CD4-positive, alpha-beta T cell treated with Interleukin-2 at 100 ng/mL for 4 hours (primary cell): ENCODE measurements at places on chromosomes 3 and 15.

- no peak for DNase-seq
Observed at GRCh38 chr3:38446085-38446686, 7.5 kb upstream of the ACVR2B start.

GRCh38 chr3:34504366-34504765, 705.9 kb downstream of the PDCD6IP start:
- DNase-seq = no peak

GRCh38 chr15:44207643-44208042, 12.6 kb upstream of the FRMD5 start:
- no peak for DNase-seq

GRCh38 chr3:116384717-116385116, 60.6 kb downstream of the LSAMP start:
- DNase-seq = no peak

- no peak for DNase-seq
Observed at GRCh38 chr3:193569119-193569518, 14.4 kb upstream of the ATP13A4 start.

DNA sequence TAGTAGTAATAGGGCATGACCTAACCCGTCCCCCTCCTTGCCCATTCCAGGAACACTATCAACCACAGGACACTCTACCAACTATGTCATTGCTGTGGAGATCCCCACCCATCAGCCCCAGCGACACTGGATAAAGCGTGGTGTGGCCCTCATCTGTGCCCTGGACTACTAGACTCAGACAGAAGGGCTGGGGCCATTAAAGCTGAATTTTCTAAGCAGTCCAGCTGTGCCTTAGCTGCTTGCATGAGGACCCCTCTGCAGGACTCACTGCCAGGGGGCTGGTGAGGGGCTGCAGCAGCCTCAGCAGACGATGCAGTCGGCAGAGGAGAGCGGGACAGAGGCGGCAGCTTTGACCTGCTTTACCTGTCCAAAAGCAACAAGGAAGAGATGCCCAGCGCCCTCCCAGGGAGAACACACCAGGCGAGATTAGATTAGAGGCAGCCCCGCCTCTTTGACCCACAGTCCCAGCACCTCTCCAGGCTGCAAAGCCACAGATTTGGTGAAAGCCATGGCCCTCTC, 44.6 kb downstream of the SEMA3G start:
- DNase-seq = no peak

DNA sequence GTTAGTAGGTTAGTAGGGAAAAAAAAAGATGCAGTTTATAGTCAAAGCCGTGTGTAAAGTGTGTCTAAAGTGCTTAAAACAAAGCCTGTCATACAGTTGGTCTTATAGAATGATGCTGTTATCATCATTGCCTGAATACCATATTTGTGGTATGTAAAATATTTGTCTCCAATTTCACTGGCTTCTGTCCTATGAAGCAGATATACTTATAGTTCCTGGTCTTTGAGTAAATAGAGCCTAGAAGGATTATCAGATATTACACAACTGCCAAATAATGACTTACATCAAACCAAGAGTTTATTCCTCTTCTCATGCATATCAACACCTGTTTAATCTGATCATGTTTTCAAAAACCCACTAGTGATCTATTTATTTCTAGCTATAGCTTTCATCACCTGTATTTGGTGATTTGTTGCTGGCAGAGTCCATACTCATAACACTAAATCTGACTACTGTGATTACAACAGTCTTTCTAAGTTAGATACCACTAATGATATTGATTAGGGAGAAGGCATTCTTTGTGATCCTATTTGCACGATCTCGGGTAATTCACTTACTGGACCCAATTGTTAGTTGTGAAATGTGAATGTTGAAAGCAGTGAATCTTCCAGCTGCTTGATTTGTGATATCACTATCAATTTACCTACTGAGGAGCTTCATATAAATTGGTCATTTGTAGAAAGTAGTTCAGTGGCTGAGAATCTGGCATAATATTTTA, 413.7 kb downstream of the LPP start:
- DNase-seq = no peak

DNA sequence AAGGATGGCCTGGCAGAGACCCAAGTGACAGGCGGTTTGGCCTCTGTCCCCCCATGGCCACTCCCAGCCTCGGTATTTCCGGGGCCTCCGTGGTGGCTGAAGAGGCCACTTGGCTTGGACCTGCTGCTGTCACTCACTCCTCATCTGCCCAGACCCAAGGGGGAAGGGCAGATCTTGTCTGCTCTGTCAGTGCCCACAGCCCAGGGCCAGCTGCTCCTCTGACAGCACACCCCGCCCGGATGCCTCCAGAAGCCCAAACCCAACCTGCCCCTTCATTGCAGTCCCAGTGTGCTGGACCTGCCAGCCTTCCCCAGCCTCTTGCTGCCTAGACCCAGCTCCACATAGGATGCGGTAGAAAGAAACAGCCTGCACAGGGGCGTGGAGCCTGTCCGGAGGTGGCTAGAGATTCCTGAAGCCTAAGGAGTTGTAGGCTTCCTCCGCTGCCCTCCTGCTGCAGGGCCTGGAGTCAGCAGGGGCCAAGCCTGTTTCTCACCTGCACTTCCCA, 52.0 kb downstream of the MAGEF1 start:
- no peak for DNase-seq

GRCh38 chr15:63244399-63244798, 33.0 kb upstream of the APH1B start:
- DNase-seq = no peak

GRCh38 chr3:51931756-51932155, 9.9 kb downstream of the RRP9 start:
- no peak for DNase-seq

DNA sequence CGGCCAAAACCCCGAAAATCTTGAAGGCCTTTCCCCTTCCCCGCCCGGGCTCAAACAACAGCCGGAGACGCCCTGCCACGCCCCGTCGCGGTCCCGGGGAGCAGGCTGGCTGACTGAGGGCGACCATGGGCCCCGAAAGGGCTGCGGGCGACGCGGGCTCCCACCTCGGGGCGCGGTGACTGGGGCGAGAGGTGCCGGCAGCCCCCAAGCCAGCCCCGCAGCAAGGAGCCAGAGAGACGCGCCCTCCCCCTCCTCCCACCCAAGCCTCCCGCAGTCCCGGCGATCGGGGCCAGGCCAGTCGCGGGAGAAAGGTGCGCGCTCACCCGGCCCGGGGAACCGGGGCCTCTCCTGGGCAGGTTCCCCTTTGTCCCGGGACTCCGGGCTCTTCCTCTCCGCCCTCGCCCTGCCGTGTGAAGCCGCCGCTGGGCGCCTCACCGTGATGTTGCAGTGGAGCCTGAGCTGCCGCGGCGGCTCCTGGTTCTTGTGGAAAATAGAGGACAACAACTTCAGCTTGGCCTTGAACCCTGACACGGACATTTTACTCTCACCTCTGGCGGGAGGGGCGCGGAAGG, 30.6 kb upstream of the ZSCAN2 start:
- peak; percentile 51 for DNase-seq

GRCh38 chr3:172283841-172284357, 164.4 kb downstream of the GHSR start:
- no peak for DNase-seq

- DNase-seq = no peak
Observed at GRCh38 chr15:47516558-47516957, 200.7 kb upstream of the SEMA6D start.

GRCh38 chr15:69462030-69462492, 9.4 kb downstream of the RPLP1 start:
- no peak for DNase-seq

GRCh38 chr15:88690331-88690730, 51.5 kb downstream of the ISG20 start:
- no peak for DNase-seq

DNA sequence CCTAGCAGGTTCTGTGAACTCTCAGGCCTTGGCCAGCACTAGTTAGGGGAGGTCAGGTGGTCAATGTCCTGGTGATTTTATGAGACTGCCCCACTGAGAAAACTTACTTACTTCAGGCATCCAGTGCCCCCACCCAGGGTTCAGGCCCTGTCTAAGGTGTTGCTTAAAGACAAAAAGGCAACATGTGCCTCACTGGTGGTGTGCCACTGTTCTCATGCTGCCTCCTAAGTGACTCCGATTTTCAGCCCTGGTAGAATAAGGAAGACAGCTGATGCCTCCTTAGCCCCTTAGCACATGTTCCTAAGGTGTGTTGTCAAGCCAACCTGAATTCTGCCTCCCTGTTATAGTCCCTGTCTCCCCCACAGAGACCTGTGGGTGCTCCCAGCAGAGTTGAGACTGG, 5.3 kb downstream of the RBM15B start:
- DNase-seq = no peak

DNA sequence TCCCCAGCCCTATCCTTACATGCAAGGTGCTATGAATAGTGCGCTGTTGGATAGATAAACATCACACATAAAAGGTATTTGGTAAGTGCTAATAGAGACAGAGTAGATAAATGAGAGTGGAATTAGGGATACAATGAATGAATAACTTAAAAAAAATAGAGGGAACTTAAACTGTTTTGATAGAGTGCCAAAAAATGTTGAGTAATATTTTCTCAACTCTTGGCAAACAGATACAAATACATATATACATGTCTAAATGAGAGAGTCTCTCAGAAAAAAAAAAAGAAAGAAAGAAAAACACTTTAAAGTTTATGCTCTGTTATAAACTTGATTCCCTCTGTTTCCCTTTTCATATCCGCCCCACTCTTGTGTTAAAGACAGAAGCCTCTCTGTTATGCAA, 667.4 kb downstream of the ROBO2 start:
- no peak for DNase-seq

DNA sequence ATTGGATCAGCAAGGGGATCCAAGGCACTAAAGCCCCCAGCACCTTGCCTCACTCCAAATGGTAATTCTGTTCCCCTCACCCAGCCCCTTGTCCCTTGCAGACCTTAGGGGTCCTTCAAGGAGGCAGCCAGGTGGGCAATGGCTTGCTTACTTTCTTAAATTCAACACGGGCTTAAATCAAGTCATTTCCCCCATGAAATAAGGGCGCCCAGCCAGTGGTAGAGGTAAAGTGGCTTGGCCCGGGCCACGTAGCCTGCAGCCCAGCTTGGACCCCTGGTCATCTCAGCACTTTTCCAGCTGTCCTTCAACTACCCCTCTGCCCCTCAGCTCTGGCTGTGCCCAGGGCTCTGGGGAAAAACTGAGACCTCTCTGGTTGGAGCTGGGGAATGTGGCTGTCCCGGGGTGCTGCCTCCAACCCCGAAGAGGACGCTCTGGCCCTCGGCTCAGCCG, 1.2 kb downstream of the PSTPIP1 start:
- DNase-seq = no peak

GRCh38 chr3:155079468-155079745, 712 bp upstream of the MME start:
- DNase-seq = no peak

- no peak for DNase-seq
Observed at GRCh38 chr15:32649342-32649741, 7.8 kb downstream of the SCG5 start.

- no peak for DNase-seq
Observed at GRCh38 chr3:157789162-157789561, 285.9 kb upstream of the VEPH1 start.

- DNase-seq = no peak
Observed at GRCh38 chr3:134066651-134067530, 37.2 kb upstream of the SLCO2A1 start.

- DNase-seq = no peak
Observed at GRCh38 chr3:153783741-153784480, 337.3 kb upstream of the ARHGEF26 start.

DNA sequence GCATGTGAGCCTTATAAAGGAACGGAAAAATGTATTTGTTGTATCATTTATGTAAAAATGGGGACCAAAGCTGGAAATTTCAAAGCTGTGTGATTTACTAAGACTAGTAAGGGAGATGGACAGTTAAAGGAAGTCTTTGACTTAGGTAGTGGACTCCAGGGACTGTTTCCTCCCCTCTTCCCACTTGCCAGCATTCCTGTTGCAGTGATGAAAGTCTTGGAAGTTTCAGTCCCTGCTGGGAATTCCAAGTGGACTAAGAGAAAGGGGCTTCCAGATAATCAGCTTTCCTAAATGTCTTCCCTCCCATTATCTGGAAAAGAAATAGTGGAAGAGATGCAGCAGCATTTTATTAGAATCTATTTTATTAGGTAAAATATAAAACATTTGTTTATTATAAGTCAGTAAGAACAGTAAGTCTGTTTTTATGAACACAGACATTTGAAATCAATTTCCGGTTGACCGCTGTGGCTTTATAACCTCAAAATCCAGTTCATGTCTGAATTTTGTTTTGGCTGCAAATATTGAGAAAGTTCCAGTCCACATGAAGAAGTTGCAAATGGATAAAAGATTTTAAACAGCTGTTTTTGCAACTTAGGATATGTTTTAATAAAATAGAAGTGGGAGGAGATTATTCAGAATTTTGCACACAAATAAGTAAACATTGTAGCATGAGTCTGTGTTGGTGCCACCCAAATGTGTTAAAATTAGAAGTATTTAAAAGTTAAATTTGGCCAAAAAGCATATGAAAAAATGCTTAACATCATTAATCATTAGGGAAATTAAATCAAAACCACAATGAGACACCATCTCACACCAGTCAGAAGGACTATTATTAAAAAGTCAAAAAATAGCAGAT, 141.8 kb downstream of the IL20RB start:
- no peak for DNase-seq

- no peak for DNase-seq
Observed at GRCh38 chr3:7707187-7707586, 794.4 kb upstream of the LMCD1 start.

- DNase-seq = no peak
Observed at GRCh38 chr3:149489060-149489690, 14.7 kb downstream of the TM4SF4 start.

GRCh38 chr3:11737742-11738141, 94.0 kb upstream of the VGLL4 start:
- DNase-seq = no peak

DNA sequence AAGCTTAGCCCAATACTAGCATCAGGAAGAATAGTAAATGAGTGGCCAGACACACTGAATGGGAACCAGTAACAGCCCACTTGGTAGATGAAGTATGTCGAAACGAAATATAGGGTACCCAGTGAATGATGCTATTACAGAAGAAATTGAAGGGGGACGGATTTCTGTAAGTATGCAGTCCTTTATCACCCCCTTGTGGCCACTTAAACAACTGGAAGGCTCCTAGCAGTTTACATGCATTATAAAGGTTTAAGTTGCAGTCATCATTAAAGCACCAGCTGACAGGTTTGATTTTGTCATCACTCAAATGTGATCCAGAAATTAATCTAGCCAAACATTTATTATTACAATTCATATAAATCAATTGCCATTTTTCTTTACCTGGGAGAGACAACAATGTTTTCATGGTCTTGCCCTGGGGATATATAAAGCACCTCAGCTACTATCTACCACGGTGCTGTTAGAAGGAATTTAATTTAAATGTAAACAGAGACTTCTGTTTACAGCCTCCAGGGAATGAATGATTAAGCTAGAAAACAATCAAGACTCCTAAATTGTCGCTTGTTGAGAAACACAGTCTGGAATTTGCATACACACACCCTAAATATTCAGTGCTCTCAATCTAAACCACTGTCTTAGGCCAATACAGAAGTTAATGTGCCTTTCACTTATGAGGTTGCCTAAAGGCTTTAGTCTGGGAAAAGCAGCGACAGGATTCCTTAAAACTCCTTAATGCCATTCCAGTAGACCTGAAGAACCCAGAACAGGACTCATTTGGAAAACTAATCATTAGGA, 7.8 kb downstream of the EIF1B start:
- peak; percentile 70 for DNase-seq
